ENCODE measurements at places on chromosomes 5 and 9.
A peak's percentile ranks its signal among the peaks of the same experiment; 100 is the strongest.

GRCh38 chr5:158140120-158140731, 281.3 kb upstream of the CLINT1 start:
- DNase-seq: no peak

DNA sequence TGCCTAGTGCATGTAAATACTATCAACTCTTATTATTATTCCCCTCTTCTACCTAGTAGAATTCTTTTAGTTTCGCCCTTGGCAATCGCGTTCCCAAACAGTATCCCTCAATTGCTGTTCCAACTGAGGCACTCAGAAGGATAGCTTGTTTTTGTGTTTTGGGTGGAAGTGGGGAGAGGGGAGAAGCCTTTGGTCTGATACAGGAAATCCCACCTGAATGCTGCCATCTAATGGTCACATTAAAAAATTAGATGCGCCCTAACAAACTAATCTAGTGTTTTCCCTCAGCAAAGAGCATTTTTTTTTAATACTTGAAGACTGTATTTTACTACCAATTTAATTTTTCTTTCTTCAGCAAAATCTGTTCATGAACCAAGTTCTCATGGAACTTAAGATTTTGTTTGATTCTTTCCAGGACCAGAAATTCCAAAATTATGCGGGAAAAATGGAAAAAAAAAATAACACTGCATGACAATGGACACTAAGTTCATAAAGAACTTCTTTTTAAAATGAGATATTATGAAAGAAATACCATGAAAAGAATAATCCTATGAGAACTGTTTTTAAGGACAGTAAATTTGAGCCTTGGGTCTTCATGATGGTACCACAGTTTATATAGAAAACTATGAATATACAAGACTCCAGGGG, 22.2 kb upstream of the GLDC start:
- DNase-seq: no peak

- no peak for DNase-seq
Observed at GRCh38 chr5:82178378-82178777, 99.8 kb downstream of the RPS23 start.

- no peak for DNase-seq
Observed at GRCh38 chr5:176853151-176853778, 42.9 kb downstream of the UNC5A start.

- no peak for DNase-seq
Observed at GRCh38 chr5:94263068-94263467, 355.3 kb downstream of the KIAA0825 start.

DNA sequence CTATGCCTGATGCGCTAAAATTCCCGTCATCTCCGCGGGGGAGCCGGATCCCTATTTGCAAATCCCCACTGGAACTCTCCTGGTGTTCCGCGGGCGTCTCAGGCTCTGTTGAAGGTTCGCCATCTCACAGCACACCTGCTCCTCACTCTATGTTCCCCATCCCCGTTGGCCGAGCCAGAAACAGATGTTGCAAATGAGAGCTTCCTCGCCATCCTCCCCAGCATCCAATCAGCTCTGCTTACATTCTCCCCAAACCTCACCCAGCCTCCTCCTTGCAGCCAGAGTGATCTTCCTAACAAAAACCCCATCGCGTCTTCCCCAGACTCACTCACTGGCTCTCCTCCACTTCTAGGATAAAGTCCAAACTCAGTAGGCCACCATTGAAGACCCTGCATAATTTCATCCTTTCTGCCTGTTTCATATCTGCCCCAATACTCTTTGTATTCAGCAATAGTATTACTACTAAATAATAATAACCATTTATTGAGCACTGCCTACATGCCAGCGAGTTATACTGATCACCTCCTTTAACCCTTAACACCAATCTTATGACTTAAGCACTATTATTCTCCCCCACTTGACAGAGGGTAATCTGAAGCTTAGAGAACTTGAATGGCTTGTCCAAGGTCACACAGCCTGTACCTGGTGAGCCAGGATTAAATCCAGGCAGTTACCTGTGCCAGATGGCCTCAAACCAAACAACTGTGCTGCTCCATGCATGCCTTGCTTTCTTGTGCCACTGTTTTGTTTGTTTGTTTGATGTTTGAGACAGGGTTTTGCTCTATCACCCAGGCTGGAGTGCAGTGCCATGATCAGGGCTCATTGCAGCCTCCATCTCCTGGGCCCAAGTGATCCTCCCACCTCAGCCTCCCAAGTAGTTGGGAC, 14.0 kb downstream of the AQP7 start:
- no peak for DNase-seq

- peak; percentile 18 for DNase-seq
Observed at GRCh38 chr5:139925650-139926640, 117.2 kb downstream of the NRG2 start.

DNA sequence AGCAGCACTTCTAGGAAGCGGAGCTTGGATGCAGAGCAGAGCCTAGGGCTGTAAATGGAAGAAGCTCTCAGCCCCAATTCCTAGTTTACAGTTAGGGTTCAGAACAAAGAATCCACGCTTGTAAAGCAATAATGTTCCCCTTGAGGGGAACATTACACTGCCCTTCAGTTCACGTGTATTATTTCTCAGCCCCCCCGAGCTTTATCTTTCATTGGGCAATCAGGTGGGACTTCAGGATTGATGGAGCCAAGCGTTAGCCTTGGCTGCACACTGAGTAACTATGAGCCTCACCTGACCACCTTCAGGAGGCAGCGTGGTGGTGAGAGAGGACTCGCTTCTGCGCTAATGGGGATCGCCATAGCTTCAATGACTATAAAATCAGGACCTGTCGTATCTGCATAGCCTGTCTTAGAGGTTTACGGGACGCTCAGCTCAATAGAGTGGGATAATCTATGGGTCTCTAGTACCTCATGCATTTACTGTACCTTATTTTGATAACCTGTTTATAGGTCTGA, 157.0 kb upstream of the RASEF start:
- DNase-seq: no peak

GRCh38 chr9:20012232-20012631, 223.4 kb upstream of the SLC24A2 start:
- DNase-seq: peak; percentile 15

DNA sequence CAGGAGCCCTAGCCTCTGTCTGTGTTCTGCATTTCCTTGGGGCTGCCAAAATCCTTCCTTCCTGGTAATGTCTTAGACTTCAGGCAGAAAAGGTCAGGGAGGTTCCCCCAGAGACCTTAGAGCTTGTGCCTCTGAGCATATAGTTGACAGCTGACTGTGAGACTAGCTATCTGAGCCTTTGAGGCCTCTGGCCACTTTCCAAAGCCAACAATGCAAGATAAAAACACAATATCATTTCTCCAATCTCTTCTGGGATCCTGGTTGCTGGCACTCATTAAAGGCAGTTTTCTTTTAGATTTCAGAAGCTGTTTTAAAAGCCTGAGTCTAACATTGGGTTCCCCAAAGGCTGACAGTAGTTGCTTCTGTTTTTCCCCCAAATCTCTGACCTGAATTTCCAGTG, 13.2 kb upstream of the GLRA1 start:
- no peak for DNase-seq

GRCh38 chr9:122446819-122447484, 30.8 kb downstream of the OR1J1 start:
- DNase-seq: no peak

DNA sequence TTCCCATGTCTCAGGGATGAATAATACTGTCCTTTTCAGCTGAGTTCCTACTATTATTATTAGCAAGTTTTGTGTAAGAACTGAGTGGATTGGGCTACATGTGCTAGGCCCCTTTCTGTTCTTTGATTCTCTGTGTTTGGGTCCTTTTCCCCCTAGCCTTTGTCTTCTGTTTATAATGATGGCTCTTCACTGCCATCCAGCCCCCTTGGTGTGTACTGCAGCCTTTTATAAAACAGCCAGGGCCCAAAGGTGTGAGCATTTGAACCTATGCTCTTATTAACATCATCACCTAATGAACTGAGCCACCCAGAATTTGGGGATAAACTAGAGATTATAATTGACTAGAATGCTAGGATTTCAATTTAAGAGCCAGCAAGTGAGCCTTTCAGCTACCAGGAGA, 52.6 kb downstream of the PLAC8L1 start:
- peak; percentile 13 for DNase-seq

GRCh38 chr5:135355169-135355568, 43.9 kb downstream of the MACROH2A1 start:
- DNase-seq: no peak

GRCh38 chr5:126015235-126016181, 407.7 kb upstream of the GRAMD2B start:
- no peak for DNase-seq

DNA sequence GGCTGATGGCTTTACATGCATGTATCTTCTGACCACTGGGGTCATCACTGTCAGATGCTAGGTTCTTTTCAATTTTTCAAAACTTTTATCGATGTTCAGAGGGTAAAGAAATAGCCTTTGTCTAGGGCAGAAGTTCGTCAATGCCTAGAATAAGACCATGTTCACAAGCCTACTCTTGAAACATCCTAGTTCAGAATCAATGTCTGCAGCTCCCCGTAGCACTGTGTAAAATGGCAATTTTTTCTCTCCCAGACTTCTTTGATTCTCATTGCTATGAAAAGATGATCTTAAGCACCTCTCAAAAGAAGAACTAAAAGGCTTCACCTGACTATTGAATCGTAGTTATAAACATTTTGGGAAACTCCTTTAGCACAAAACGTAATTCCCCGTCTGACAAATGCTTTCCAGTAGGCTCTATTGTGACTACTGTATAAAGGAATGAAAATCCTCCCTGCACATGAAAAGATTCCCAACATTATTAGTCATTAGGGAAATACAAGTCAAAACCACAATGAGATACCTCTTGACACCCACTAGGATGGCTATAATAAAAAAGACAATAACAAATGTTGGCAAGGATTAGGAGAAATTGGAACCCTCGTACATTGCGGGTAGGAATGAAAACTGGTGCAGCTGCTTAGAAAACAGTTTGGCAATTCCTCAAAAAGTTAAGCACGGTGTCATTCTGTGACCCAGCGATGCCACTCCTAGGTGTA, 263.5 kb downstream of the ARHGAP26 start:
- DNase-seq: no peak

DNA sequence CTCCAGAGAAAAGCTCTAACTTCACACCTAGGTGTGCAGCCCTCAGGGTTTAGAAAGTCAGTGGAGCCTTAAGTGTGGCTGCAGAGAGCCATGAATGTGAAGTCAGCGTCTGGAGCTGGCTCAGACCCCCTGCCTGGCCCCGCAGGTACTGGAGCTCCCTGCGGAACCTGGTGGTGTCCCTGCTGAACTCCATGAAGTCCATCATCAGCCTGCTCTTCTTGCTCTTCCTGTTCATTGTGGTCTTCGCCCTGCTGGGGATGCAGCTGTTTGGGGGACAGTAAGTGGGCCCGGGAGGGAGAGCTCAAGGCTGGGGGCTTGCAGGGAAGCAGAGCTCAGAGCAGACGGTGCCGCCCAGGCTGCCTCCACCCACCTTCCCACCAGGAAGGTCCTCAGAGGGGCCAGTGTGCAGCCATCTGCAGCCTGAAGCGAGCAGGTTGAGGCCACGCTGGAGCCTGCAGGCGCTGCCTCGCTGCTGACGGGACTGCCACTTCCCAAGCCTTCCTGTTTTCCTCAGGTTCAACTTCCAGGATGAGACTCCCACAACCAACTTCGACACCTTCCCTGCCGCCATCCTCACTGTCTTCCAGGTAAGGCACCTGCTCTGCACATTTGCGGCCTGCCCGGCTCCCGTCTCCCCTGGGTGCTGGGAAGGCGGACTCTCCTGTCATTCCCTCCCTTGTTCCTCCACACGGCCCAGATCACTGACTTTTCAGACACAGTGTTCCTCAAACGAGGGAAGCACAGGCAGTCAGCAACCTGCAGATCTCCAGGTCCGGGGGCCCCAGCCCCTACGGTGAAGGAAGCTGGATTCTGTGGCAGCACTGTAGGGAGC, 108.9 kb downstream of the CACNA1B start:
- DNase-seq: no peak

DNA sequence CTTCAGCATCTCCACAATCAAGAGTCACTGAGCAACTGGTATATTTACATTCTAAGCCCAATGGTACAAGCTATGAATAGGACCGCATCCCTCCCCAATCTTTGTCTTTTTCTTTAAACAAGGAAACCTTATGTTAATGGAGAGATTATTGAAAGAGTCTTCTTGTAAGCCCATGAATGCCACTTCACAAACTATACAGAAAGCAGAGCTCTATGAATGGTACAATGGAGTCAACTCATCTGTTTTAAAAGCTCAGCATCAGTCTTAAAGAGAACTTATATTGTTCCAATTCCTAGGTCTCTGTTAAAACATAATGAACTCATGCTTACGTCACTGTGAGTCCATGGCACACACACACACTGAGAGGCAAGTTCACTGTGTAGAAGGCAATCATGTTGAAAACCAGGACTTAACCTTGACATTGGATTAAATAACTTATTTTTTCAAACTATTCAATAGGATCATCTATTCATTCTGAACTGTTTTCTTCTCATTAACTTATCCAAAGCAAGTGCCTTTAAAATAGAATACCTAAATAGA, 4.5 kb downstream of the NREP start:
- DNase-seq: no peak

DNA sequence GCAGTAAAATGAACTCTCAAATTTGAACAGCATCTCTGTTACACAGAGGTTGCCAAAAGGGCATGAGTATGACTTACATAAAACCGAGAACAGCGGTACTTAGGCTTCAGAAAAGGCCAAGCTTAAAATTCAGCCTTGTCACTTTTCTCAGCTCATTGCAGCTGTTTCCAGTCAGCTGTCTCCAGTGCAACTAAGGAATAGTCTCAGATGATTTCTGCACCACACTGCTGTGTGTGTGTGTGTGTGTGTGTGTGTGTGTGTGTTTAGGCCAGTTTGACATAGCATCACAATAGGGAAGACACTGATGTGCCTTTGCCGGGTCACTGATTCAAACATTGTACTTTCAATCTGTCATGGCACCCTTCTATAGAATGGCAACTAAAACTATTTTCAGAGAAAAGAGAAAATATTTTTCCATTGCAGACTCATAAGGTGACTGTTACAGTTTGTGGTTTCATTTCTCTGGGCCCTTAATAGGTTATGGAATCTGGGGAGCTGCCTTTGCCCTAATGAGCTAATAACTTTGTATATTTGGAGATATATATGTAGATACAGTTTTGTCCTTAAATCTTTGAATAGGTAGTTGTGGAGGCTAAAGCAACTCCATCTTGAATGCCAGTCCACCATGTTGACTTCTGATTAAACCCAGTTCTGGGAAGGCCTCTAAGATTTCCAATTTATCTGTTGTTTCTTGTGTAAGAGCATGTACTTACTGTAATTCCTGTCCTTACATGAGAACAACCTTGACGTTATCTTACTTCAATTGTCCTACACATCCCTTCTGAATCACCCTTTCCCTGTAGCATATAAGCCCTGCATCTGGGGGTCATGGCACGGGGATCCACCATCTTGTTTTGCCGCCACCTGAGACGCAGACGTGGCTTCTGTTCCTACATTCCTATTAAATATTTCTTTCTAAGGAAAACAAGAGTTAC, 4.5 kb downstream of the LSM11 start:
- peak; percentile 15 for DNase-seq

DNA sequence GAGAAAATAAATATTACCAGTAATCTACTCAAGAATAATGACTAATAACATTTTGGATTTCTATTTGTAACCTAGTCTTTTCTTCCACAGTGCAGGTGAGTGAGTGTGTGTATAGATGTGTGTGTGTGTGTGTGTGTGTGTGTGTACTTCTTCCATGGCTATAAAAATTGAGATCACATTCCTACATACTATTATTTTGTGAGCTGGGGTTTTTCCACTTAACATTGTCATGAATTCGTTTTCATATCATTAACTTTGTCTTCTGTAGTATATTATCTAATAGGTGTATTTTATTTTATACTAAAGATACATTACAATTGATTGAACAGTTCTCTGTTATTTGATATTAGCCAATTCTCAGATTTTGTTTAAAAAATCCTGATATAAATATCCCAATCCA, 152.4 kb upstream of the TRPC7 start:
- no peak for DNase-seq

All from activated CD8-positive, alpha-beta T cell treated with anti-CD3 and anti-CD28 coated beads for 36 hours (primary cell).